ENCODE measurements at places on chromosomes 3 and 15.

GRCh38 chr3:64684715-64685261, 3.0 kb downstream of the ADAMTS9 start:
- DNase-seq, result no peak

DNA sequence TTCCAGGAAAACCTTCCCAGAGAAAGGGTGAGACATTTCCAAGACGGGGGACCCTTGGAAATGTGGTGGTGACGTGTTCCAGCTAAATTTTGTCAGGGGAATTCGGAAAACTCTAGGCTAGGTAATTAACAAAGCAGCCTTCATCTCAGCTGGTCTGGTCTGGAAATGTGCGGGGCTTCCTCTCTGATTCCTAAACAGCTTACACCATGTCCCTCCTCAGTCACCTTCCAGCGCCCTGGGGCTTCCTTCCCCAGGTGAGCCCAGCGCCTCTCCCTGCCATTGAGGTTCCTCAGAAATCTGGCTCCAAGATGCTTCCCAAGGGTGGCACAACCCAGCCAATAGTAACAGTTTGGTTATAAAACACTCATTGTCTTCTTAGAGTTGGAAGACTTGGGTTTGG, 571 bp downstream of the ACAD9 start:
- no peak for DNase-seq

- DNase-seq, result no peak
These were observed 116.7 kb upstream of the LMOD3 start for GRCh38 chr3:69239063-69239462.

DNA sequence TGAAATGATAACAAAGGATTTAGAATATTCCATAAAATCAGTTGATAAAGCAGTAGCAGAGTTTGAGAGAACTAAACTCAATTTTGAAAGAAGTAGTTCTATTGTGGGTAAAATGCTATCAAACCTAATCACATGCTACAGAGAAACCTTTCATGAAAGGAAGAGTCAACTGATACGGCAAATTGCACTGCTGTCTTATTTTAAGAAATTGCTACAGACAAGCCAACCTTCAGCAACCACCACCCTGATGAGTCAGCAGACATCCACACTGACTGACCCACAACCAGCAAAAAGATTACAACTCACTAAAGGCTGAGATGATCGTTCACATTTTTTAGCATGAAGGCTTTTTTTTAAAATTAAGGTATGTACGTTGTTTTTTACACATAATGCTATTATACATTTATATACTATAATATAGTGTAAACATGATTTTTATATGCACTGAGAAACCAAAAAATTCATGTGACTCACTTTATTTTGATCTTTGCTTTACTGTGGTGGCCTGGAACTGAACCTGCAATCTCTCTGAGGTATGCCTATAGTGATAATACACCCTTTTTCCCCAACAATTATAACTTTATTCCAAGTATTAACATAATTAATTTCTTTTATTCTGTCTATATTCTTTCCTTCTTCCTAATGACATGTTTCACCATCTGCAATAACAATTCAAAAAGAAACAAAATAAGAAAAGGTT, 109.9 kb downstream of the TBC1D5 start:
- no peak for DNase-seq

GRCh38 chr3:170355738-170356595, 1.5 kb upstream of the SKIL start:
- no peak for DNase-seq

DNA sequence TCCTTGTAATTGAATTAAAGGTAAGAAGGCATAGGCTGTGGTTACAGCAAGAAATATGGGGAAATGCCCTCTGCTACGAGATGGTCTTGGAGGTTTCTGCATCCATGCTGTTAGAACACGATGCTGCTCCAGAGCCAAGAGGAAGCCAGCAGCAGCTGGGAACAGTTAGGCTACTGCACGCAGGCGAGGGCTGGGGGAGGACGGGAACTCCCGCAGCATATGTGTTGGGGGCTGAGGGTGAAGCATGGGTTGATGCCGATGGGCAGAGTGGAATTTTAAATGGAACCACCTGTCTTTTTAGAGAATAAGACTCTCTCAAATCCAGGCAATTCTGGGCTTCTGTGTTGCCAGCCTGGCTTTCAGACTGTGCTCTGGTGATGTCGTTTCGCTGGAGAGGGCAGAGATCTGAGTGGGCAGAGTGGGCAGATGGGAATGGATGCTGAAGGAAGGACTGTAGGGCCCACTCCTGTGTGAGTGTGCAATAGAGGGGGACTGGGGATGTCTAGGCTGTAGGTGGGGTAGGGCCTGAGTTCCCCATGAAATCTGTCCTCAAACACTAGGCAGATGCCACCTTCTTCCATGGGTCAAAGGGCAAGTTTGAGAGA, 417.0 kb upstream of the TPM1 start:
- DNase-seq, result no peak

GRCh38 chr3:173096994-173097785, 43.8 kb downstream of the SPATA16 start:
- no peak for DNase-seq

DNA sequence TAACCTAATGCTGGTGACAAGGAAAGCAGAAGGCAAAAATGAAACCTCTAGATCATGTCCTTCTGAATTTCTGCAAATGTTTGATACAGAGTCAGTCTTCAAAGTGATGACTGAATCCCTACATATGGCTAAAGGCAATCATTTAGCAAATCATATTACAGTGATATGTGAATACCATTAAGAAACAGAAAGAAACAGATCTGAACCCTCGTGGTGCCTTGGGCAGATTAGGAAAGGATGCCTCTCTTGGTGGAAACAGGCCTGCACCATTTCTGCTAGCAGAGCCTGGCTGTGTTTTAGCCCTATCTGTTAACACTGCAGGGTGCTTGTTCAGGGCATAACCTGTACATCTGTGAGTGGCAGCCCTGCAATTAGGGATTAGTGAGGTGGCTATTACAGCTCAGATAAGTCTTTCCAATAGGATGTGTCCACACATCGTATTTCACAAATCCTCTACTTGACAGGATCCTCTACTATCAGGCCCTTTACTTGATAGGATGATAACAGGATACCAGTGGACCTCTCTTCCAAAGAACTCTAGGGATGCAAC, 12.1 kb downstream of the SEC22C start:
- no peak for DNase-seq

DNA sequence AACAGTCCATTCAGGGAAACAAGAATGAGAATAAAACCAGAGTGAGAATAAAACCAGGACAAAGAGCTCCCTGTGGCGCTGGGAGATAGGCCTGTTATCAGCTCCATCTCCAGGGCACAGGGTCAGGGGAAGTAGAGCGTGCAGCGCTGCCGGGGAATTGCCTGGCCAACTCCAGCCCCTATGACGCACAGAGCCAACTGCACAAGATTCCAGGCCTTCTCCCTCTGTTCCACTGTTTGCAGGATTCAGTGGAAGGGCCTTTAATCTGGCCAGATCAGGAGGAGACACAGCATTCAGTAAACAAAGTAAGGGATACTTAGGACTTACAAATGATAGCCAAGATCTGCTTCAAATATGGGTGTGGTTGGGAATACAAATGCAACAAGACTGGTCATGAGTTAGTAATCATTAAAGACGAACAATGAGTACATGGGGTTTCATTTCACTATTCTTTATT, 49.4 kb downstream of the ITGB5 start:
- DNase-seq, result no peak

DNA sequence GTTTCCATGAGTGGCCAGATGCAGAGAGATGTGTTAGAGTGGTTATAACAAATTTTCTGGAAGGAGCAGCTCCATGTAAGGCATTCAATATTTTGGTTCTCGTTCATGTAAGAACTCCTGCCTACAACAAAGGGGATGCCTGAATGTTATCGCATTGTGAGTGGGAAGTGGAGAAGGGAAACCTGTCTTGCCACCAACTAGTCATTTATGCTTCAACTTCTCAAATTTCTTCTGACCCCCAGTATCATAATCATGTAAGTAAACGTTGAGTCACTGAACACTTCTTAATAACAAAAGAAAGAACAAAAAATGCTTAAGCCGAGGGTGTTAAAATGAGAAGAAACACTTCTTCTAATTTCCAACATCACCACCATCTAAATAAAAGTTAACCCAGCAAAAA, 62.0 kb upstream of the MRPL3 start:
- no peak for DNase-seq

DNA sequence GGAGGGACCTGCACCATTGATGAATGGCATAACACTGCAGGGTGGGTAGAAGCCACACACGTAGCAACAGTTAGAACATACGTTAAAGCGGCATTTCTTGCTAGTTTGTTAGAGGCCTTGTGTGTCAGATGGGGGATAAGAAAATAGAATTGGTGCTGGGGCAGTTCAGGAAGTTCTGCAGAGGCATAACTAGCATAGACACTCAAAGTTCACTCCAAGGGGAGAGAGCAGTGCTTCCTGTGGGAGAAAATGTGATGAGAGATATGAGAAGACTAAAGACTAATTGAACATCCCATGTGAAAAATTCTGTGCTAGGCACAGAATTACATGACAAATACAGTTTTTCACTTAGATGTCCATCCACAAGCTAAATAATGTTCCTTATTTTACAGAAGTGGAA, 327.1 kb downstream of the ZNF621 start:
- DNase-seq, result no peak

DNA sequence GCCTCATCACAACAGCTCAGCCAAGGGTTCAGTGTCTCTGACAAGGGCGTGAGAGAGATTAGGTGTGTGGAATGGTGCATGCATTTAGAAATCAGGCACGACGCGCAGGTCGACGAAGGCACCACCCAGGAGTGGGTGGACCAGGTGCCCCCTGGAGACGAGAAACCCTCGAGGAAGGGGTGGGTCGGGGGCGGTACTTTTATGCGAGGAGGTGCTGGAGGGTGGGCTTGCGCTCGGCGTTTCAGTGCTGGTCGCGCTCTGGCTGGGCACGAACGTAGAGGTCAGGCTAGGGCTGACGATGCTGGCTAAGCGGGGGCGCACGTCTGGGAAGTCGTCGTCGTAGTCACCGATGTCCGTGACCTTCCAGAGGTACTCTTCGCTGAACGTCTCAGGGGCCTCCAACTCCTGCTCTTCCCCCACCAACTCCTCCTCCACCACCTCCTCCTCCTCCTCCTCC, 393 bp downstream of the ERICH6 start:
- DNase-seq, result peak; percentile 26

- DNase-seq, result no peak
These were observed 4.6 kb upstream of the P2RY14 start for GRCh38 chr3:151282921-151283320.

DNA sequence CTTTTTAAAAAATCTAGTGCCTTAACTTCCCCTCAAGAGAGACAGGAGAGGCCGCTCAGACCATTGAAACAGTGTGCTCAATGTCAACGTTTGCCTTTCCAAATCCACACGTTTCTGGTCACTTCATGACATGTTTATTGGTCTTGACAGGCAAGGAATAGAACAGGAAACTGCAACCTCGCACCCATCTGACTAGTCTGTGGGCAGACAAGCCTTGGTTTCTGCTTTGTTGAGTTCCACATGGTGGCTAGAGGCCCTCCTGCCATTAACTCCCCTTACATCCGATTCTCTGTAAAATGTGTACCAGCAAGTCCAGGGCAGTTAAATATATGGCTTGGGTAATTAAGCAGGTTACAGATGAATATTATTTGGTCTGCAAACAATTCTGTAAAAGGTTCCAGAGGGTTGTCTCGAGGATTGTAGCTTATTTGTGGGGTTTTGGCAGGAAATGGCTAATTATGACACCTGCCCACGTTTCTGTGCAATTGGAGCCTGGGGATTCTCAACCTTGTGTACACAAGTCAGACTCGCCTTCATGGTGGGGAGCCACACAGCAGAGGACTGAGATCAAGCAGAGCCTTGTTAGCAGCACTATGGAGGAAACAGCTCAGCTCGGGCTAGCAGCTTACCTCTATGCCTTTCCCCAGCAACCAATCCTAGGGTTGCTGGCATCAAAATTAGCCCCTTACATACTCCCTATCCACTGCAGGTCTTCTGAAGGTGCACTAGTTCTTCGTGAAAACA, 317.5 kb upstream of the IGF1R start:
- DNase-seq, result no peak

- peak; percentile 38 for DNase-seq
These were observed at the start of gene UBE2Q2 for GRCh38 chr15:75842722-75843677. UBE2Q2 (plus strand) TSS chr15:75843447; CDS start chr15:75843667, 220 bp downstream.

DNA sequence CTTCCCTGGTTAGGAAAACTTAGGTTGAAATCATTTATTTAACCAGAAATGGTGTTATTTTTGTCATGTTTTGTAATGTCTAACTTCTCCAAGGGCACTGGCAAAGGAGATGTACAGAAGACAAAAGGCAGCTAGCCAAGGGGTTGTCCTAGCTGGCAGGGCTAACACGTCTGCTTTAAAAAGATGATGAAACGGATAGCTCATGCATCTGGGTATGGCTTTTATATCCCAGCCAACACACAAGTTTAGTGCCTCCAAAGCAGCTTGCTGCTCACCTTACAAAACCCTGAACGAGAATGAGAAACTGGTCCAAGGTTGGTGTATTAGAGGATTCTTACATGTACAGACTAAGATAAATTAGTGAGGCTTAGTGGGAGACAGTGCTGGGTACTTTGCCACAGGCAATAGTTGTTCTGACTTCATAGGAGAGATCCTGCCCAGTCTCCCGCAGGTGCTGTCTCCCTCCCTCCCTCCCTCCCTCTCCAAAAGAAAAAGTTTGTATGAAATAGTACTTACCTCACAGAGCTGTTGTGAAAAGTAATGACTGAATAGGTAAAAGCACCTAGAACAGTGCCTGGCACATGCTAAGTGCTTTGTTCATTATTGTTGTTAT, 47.8 kb downstream of the KCNMB2 start:
- no peak for DNase-seq

DNA sequence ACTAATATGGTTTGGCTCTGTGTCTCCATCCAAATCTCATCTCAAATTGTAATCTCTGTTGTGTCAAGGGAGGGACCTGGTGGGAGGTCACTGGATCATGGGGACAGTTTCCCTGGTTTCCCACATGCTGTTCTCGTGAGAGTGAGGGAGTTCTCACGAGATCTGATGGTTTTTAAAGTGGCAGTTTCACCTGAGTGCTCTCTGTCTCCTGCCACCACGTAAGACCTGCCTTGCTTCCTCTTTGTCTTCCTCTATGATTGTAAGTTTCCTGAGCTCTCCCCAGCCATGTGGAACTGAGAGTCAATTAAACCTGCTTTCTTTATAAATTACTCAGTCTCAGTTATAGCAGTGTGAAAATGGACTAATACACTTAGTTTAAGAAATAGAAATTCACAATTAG, 228.9 kb downstream of the CD47 start:
- DNase-seq, result no peak

GRCh38 chr3:5731100-5731499, 543.6 kb downstream of the EDEM1 start:
- no peak for DNase-seq

GRCh38 chr15:29573197-29573838, 248.9 kb downstream of the TJP1 start:
- no peak for DNase-seq

- DNase-seq, result no peak
These were observed 556 bp downstream of the ANKRD63 start for GRCh38 chr15:40282147-40282868.

DNA sequence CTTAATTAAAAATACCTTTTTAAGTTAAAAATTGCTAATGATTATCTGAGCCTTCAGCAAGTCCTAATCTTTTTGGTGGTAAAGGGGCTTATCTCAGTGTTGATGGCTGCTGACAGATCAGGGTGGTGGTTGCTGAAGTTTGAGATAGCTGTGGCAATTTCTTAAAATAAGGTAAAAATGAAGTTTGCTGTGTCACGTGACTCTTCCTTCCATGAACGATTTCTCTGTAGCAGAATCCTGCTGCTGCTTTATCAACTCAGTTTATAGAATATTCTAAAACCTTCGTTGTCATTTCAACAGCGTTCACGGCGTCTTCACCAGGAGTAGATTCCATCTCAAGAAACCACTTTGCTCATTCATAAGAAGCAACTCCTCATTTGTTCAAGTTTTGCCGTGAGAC, 110.1 kb downstream of the SUCNR1 start:
- DNase-seq, result no peak
